ENCODE measurements at places on chromosomes 11 and 22. TPM values are rescaled to one million over a fixed set of nuclear protein-coding genes. Genes with fewer than 3 reads are reported as not detected.

- H3K36me3 ChIP-seq = no peaks in the 10 kb centered on the region
- H3K27me3 ChIP-seq = peaks cover 10% of the 10 kb centered on the region
- no peaks in the 10 kb centered on the region for H3K4me1 ChIP-seq
Observed at GRCh38 chr11:34223021-34223813, 117.8 kb downstream of the NAT10 start.

GRCh38 chr11:100434821-100435641 lies 252.1 kb upstream of the ARHGAP42 start:
- no peak overlapping the region for H3K27ac ChIP-seq
- no peak for DNase-seq
- no peak overlapping the region for H3K4me3 ChIP-seq
- H3K4me1 ChIP-seq = no peaks in the 10 kb centered on the region

- H3K27me3 ChIP-seq = no peaks in the 10 kb centered on the region
- no peaks in the 10 kb centered on the region for H3K36me3 ChIP-seq
- H3K4me1 ChIP-seq = peaks cover 20% of the 10 kb centered on the region
- H3K4me3 ChIP-seq = no peak overlapping the region
- no peak for DNase-seq
- no peak overlapping the region for H3K27ac ChIP-seq
Observed at GRCh38 chr11:102564110-102564509, 33.6 kb upstream of the MMP7 start.

DNA sequence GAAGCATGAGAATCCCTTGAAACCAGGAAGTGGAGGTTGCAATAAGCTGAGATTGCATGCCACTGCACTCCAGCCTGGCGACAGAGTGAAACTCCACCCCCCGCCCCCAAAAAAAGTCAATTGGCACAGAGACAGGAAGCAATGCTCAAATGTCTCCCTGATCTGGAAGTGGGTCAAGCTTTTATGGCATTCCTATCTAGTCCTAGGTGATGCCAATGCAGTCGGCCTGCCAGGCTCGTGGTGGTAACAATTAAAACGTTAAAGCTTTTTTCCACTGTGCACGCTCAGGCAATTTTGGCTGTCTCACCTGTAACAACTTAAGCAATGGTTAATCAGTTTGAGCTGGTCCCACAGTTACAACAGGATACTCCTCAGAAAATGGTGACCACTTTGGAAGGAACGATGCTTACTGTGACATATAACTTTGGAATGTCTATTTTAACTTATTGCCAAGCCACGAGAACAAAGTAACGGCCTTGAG lies 18.9 kb upstream of the PISD start:
- H3K27me3 ChIP-seq = no peaks in the 10 kb centered on the region
- H3K4me3 ChIP-seq = no peak overlapping the region
- peaks cover 11% of the 10 kb centered on the region for H3K4me1 ChIP-seq
- H3K36me3 ChIP-seq = peaks cover 29% of the 10 kb centered on the region
- H3K27ac ChIP-seq = no peak overlapping the region

- H3K27ac ChIP-seq = no peak overlapping the region
- no peak for DNase-seq
- H3K27me3 ChIP-seq = no peaks in the 10 kb centered on the region
- H3K36me3 ChIP-seq = no peaks in the 10 kb centered on the region
Observed at GRCh38 chr11:122202161-122202950, 86.3 kb upstream of the BLID start.

DNA sequence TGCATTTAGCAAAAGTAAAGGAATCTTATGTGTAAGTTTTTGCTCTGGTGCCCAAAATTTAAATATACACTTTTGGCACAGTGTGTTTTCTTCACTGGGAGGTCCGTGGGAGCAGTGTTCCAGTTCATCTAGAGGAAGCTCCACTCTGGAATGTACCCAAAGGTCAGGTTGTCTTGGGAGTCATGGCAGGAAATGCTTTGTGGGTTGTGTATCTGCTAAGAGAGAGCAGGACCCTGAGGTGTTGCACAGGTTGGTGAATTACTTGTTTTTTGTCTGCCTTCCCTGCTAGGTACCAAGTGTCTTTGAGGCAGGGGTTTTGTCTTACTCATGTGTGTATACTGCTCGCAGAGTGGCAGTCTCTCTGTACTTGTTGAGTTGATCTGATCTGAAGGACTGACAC lies 37.3 kb downstream of the DIXDC1 start:
- peaks cover 11% of the 10 kb centered on the region for H3K4me1 ChIP-seq
- no peak for DNase-seq
- H3K27me3 ChIP-seq = peaks cover 3% of the 10 kb centered on the region
- no peaks in the 10 kb centered on the region for H3K36me3 ChIP-seq

DNA sequence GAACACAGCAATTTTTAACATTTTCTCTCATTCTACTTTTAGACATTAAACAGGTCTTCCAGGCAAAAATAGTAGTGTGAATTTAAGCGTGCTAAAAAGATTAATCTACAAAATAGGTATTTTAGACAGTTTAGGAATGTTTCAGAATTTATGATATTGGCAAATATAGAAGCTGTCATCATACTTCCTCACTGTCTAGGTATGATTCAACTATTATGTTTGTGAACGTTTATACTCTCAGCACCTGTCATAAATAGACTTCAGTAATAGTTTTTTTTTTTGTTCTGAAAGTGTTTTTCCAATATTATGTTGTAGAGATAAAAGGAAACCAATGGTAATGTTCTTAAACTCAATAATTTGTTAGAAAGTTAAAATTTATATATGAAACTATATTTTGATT lies 103.0 kb downstream of the ARHGAP42 start:
- no peaks in the 10 kb centered on the region for H3K4me1 ChIP-seq
- no peak overlapping the region for H3K4me3 ChIP-seq
- no peak overlapping the region for H3K27ac ChIP-seq
- H3K36me3 ChIP-seq = no peaks in the 10 kb centered on the region
- no peaks in the 10 kb centered on the region for H3K27me3 ChIP-seq
- no peak for DNase-seq

- H3K4me3 ChIP-seq = no peak overlapping the region
- no peak for DNase-seq
- H3K27me3 ChIP-seq = no peaks in the 10 kb centered on the region
Observed at GRCh38 chr11:72935700-72936099, 121.5 kb downstream of the ATG16L2 start.

DNA sequence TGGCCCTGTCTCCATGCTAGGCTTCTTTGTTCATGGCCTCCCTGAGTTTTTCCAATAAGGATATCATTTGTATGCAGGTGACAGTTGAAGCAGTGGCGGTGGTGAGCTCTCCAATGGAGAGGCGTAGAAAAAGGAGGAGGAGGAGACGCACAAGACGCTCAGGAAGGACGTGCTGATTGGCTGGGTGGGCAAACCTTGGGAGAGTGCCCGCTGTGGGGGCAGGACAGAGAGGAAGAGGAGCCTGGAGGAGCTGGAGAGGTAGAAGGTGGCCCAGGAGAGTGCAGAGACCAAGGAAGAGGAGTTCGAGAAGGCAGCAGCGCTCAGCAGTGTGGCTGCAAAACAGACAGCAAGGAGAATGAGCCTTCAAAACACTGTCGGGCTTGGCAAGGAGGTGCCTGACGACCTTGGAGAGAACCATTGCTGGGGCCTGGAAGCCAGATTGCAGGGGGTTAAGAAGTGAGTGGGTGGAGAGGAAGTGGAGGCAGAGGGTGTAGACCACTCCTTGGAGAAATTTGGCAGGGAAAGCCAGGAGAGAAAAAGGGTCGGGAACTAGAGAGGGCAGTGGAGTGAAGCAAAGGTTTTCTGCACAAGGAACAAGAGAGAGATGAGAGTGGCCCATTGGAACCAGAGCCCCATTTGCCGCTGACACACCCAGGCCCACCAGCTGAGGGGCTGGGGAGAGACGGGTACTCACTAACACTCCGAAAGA lies 7.5 kb downstream of the CLCF1 start:
- H3K36me3 ChIP-seq = no peaks in the 10 kb centered on the region
- H3K4me1 ChIP-seq = peaks cover 77% of the 10 kb centered on the region
- no peak overlapping the region for H3K4me3 ChIP-seq
- no peaks in the 10 kb centered on the region for H3K27me3 ChIP-seq
- DNase-seq = no peak

Gene IGSF22
- 3.7 TPM for total RNA-seq

All from T-cell (primary cell).